ENCODE measurements at places on chromosomes 11 and 22.

GRCh38 chr11:1644601-1645356, 15.2 kb downstream of the KRTAP5-5 start:
- H3K36me3 ChIP-seq, result no peaks in the 10 kb centered on the region
- H3K4me3 ChIP-seq, result no peak overlapping the region
- no peaks in the 10 kb centered on the region for H3K4me1 ChIP-seq
- no peak overlapping the region for H3K27ac ChIP-seq

GRCh38 chr11:110185121-110185591, 92.0 kb downstream of the ZC3H12C start:
- no peaks in the 10 kb centered on the region for H3K36me3 ChIP-seq
- DNase-seq, result peak; percentile 66

DNA sequence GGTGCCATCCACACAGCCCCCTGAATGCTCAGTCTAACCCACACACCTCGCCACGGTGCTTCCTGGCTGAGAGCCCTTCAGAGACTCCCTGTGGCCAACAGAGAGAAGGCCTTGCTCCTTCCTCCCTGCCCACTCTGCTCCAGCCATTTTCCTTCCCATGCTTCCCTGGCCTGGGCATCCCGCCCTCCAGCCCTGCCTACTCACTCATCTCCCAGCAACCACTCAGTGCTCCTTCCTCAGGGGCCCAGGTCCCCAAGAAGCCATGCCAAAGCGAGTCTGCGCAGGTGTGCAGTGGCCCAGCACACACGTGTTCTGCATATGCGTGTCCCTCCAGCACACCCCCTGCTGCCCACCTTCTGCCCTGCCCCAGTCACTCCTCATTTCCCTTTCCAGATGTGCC, 56.4 kb downstream of the NECTIN1 start:
- H3K27ac ChIP-seq, result no peak overlapping the region
- peaks cover 27% of the 10 kb centered on the region for H3K4me1 ChIP-seq
- no peaks in the 10 kb centered on the region for H3K27me3 ChIP-seq

DNA sequence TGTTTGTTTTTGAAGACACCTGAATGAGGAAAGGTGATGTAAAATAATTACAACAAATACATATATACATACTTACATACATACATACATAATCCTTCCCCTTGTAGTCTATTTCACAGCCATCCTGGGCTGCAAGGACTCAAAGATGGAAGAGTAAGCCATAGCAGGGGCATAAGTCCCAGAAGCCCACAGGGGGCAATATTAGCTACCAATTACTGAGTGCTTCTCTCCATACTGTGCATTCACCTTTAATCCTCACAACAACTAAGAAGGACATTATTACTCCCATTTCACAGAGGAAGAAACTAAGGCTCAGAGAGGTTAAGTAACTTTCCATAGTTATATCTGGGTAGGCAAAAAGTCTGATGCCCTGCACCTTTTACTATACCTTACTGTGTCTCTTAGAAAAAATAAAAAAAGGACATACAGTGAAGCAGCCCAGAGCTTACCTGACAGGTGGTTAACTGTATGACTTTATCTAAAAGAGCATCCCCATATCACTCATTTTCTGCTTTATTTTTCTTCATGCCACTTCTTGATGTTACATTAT, 2.7 kb downstream of the SERGEF start:
- peaks cover 4% of the 10 kb centered on the region for H3K4me1 ChIP-seq
- H3K36me3 ChIP-seq, result peaks cover 9% of the 10 kb centered on the region
- H3K27ac ChIP-seq, result no peak overlapping the region
- no peaks in the 10 kb centered on the region for H3K27me3 ChIP-seq

DNA sequence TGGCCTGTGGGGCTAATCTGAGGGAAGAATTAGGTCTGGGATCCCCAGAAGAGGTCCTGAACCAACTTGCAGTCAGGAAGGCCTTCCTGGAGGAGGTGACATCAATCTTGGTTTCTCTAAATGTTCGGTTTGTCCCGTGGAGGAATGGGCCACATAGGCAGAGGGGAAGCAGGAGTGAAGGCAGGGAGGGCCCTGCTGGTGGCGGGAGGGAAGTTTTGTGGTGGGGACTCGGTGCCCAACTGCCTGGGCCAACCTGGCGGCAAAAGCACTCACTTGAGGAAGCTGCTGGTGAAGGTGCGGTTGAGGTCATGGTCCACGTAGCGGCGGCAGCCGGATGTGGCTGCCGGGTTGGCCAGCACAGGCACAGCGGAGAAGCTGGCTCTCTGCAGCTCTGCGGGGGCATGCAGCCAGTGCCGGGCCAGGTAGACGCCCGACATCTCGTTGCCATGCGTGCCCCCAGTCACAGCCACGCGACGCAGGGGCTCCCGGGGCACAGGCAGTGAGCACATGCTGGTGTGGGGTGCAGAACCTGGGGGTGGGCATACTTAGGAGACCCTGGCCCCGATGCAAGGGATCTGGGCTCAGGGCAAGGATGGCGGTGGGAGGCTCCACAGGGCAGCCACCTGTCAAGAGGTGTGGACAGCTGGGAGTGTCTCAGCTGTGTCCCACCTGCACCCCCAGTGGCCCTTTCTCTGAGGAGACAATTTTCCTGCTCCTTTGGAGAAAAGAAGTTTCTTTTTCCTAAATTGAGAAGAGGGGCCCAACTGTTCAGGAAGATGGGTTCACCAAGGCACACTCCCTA, 3.8 kb downstream of the ACY3 start:
- no peak overlapping the region for H3K4me3 ChIP-seq
- H3K27me3 ChIP-seq, result no peaks in the 10 kb centered on the region
- no peaks in the 10 kb centered on the region for H3K4me1 ChIP-seq

- H3K27me3 ChIP-seq, result peaks cover 16% of the 10 kb centered on the region
- no peak overlapping the region for H3K27ac ChIP-seq
- peak; percentile 23 for DNase-seq
- H3K36me3 ChIP-seq, result no peaks in the 10 kb centered on the region
- no peaks in the 10 kb centered on the region for H3K4me1 ChIP-seq
Measured at GRCh38 chr22:50620593-50621355, 7.2 kb downstream of the ARSA start.

- H3K4me1 ChIP-seq, result peaks cover 6% of the 10 kb centered on the region
- DNase-seq, result no peak
- no peak overlapping the region for H3K27ac ChIP-seq
- H3K27me3 ChIP-seq, result peaks cover 35% of the 10 kb centered on the region
- no peak overlapping the region for H3K4me3 ChIP-seq
Measured at GRCh38 chr22:40043081-40043480, 48.3 kb downstream of the FAM83F start.

DNA sequence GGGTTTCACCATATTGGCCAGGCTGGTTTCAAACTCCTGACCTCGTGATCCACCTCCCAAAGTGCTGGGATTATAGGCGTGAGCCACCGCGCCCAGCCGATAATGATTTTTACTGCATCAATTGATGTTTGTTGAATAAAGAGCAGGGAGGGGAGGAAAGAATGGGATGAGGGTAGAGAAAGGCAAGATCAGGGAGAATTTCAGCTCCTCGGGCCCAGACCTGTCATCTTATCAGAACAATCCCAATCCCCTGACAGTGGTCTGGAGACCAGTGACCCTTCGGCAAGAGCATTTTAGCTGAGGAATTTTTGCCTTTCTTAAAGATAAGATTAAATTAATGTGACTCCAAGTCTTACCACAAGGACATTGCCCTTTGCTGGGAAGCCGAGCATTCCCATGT, 15.0 kb upstream of the ANO1 start:
- H3K4me3 ChIP-seq, result no peak overlapping the region
- H3K27me3 ChIP-seq, result peaks cover 6% of the 10 kb centered on the region
- no peak for DNase-seq
- no peaks in the 10 kb centered on the region for H3K4me1 ChIP-seq
- H3K27ac ChIP-seq, result no peak overlapping the region

GRCh38 chr11:83159902-83160865, 3.3 kb downstream of the PCF11 start:
- peaks cover 18% of the 10 kb centered on the region for H3K36me3 ChIP-seq
- peak; percentile 32 for DNase-seq
- H3K4me1 ChIP-seq, result peaks cover 12% of the 10 kb centered on the region

DNA sequence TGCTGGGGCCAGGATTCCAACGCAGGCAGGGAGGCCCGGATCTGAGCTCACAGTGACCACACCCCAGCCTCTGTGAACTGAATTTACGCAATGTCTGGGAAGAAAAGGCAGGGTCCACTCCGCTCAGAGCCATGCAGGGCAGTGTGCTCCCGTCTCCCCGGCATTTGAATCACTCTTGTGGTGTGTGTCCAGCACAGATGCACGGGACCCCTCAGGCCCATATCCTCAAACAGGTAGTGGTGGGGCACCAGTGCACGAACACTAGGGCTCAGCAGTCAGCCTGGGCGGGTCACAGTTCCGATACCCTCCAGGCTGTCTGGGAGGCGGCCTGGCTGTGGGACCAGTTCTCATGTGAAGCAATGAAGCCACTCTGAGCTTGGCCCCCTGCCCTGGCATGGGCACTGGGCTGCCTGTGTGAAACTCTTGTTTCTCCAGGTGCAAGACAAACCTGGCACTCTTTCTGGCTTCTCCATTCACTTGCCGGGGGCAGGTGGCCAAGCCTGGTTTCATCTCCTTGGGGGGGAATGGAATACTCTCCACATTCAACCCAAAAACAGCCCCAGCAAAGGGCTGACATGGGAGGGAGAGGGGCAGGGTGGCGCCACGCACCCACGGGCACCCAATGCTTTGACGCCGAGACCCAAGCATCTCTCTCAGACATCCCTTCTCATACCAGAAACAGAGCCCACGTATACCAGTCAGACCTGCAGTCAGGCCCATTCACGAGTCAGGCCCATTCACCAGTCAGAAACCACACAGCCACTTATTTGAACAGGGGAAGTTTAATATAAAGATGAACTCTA, 14.3 kb downstream of the DHCR7 start:
- H3K4me1 ChIP-seq, result no peaks in the 10 kb centered on the region

DNA sequence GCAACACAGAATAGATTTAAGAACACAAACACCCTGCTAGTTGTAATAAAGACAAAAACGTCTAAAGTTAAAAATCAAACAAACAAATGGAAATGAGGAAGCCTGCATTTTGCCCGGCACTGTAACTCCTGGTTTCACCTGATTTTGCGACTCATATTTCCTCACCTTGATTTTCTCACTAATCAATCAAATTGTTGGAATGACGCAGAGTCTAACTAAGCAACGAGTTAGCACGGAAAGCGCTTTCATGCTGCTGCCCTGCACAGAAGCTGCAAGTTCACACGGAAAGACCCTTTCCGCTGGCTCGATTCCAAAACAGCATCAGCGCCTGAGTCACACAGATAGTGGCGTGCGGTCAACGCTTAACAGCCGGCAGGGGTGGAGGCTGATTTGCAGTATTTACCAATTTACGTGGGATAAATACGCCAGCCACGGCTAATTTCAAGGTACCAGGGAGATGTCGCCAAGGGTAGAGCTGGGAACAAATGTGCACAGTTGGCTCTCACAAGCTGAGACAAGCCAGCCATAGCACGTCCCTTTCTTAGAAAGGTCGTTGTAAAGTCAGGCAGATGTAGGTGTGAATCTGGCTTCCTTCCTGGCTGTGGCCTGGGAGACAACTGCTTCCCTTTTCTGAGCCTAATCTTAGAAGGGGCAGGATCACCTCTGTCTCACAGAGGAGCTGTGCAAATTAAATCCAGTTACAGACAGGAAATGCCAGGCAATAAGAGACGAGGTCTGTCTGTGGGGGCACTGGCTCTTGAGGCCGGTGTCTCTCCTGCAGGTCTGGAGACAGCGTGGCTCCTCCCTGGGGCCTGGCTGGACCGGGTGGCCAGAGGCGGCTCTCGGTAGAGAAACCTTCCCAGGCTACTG, 76.9 kb upstream of the TTLL12 start:
- peak overlapping the region; percentile 49 for H3K27ac ChIP-seq
- no peaks in the 10 kb centered on the region for H3K36me3 ChIP-seq
- DNase-seq, result peak; percentile 92
- H3K27me3 ChIP-seq, result peaks cover 47% of the 10 kb centered on the region

- no peaks in the 10 kb centered on the region for H3K4me1 ChIP-seq
- no peaks in the 10 kb centered on the region for H3K36me3 ChIP-seq
- no peak overlapping the region for H3K4me3 ChIP-seq
- H3K27ac ChIP-seq, result no peak overlapping the region
Measured at GRCh38 chr11:112412383-112412782, 151.7 kb upstream of the PLET1 start.

DNA sequence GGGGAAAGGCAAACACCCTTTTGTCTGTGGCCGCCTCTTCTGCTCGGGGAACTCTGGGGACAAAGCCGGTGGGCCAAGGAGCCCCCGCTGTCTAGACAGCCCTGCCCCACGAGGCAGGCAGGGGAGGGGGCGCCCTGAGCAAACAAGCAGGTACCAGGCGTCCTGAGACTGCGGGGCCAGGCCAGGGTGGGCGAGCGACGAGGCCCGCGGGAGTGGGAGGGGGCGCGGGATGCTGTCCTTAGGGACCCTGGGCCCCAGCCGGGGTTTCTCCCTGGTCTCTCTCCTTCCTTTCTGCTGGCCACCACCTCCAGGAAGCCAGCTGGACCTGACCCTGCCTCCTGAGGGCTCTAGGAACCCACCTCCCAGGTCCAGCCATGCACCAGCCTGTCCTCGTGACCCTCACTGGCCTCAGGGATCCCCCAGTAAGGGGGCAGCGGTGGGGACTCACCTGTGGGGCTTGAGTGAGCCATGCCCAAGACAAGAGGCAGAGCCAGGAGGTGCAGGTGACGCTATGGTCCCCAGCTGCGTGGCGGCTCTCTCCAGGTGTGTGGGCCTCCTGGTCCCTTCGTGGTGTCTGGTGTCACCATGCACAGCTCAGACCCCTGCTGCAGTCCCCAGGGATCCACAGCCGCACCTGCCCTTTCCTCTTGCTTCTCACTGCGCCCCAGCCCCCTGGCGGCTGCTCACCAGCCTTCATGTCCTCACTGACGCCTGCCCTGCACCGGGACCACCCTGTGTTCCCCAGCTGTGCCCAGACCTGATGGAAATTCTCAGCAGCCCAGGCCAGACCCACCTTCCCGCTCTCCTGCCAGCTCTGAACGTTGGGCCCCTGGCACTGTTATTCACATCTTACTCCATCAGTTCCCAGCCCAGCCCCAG, 26.5 kb upstream of the MUC5AC start:
- no peak overlapping the region for H3K4me3 ChIP-seq
- no peak overlapping the region for H3K27ac ChIP-seq
- no peaks in the 10 kb centered on the region for H3K4me1 ChIP-seq
- no peaks in the 10 kb centered on the region for H3K36me3 ChIP-seq
- no peaks in the 10 kb centered on the region for H3K27me3 ChIP-seq

DNA sequence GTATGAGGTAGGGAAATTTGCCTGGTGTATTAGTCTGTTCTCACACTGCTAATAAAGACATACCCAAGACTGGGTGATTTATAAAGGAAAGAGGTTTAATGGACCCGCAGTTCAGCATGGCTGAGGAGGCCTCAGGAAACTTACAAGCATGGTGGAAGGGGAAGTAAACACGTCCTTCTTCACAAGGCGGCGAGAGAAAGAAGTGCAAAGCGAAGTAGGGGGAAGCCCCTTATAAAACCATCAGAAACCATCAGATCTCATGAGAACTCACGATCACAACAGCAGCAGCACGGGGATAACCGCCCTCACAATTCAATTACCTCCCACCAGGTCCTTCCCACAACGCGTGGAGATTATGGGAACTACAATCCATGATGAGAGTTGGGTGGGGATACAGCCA, 12.0 kb upstream of the RFPL2 start:
- H3K4me1 ChIP-seq, result no peaks in the 10 kb centered on the region
- no peaks in the 10 kb centered on the region for H3K36me3 ChIP-seq
- H3K27ac ChIP-seq, result no peak overlapping the region
- no peaks in the 10 kb centered on the region for H3K27me3 ChIP-seq
- H3K4me3 ChIP-seq, result no peak overlapping the region
- no peak for DNase-seq

- H3K36me3 ChIP-seq, result no peaks in the 10 kb centered on the region
- peaks cover 11% of the 10 kb centered on the region for H3K4me1 ChIP-seq
- no peaks in the 10 kb centered on the region for H3K27me3 ChIP-seq
Measured at GRCh38 chr22:40249286-40249685, 71.6 kb downstream of the TNRC6B start.
